ENCODE measurements at places on chromosomes 11 and 22.

DNA sequence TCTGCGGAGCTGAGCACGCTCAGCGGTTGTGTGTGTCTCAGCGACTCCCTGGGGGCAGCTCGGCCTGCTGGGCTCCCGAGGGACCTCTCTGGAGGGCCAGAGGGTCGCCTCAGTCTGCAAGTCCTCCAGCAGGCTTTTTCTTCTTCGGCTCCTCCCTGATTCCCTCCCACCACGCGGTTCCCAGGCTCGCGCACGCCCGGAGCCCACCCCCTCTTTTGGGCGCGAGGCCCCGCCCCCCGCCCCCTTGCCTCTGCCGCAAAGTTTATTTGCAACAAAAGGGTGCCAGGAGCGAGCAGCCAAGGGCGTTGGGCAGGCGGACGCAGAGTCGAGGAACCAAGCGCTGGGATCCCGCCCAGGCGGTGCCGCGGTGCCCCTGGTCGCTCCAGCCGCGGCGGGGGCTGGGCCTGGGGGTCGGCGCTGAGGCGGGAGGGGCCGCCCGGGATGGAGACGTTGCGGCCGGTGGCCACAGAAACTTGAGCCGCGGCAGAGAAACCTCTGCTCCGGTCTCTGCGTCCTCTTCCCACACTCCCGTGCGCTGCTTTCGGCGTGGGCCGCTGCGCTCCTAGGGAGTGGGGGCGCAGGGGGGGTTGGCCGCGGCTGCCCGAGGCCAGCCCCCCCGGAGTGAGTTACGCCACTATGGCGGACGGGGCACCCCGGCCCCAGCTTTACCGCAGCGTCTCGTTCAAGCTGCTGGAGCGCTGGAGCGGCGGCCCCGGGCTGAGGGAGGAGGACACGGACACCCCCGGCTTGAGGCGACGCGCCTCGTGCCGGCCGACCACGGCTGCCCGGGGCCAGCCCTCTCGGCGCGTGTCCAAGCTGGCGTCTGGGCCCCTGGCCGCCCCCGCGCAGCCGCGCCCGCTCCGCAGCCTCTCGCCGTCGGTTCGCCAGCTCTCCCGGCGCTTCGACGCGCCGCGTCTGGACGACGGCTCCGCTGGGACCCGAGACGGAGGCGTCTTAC is at the start of gene ARHGEF17:
Gene ARHGEF17 (plus strand): TSS at position 274 of the 958 bp plus-strand sequence. CDS start 363 bp downstream, at position 637.
- no peak for DNase-seq

DNA sequence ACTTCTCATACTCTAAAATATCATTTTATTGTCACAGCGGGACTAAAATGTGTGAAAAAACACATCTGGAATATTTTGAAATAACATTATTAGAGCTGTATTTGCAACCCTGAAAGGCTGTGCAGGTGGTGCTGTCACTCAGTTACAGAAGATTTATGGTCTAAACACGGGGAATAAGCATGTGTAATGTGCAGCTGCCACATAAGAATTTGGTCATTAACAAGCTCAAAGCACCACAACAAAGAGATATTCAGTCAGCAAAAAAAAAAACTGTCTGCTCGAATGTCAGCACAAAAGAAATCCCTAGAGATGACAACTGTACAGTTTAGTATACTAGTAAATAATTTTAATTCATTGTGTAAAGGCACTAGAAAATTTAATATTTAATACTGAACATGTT is 31.3 kb downstream of the TMEM123 start:
- no peak for DNase-seq

GRCh38 chr11:68757711-68758110 is 6.4 kb upstream of the TESMIN start:
- DNase-seq = no peak

GRCh38 chr11:25242928-25243327 is 746.1 kb downstream of the LUZP2 start:
- no peak for DNase-seq

- DNase-seq = peak; percentile 96
These were observed 9.6 kb upstream of the SYT8 start for GRCh38 chr11:1825039-1825740.

GRCh38 chr11:67584205-67584880 is 731 bp downstream of the GSTP1 start:
- DNase-seq = peak; percentile 51

DNA sequence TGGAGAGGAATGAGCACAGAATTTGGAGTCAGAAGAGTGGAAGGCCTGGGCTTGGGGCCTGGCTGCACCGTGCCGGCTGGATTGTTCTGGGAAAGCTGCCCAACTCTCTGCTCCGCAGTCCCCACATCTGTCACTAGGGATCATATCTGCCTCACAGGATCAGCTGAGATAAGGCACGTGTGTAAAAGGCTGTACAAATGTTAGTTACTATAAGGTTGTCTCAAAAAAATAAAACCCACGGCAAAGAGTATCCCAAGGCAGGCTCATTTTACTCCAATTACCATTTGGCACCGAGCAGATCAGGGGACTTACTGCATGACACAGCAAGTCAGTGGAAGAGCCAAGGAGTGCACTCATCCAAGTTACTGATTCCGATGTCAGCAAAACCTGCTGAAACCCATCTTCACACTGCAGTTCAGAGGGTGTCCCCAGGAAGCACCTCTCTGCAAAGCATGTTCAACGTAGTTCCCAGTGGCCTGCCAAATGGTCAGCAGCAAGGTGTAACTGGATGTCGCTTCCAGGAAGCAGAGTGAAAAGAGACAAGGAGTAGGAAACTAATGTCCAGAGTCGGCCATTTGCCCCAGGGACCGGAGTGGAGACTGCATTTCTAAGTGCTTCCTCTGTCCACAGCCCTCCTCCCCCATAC is 18.1 kb upstream of the MRTFA start:
- DNase-seq = peak; percentile 56

GRCh38 chr11:66363187-66363601 is 8.4 kb downstream of the SLC29A2 start:
- no peak for DNase-seq

DNA sequence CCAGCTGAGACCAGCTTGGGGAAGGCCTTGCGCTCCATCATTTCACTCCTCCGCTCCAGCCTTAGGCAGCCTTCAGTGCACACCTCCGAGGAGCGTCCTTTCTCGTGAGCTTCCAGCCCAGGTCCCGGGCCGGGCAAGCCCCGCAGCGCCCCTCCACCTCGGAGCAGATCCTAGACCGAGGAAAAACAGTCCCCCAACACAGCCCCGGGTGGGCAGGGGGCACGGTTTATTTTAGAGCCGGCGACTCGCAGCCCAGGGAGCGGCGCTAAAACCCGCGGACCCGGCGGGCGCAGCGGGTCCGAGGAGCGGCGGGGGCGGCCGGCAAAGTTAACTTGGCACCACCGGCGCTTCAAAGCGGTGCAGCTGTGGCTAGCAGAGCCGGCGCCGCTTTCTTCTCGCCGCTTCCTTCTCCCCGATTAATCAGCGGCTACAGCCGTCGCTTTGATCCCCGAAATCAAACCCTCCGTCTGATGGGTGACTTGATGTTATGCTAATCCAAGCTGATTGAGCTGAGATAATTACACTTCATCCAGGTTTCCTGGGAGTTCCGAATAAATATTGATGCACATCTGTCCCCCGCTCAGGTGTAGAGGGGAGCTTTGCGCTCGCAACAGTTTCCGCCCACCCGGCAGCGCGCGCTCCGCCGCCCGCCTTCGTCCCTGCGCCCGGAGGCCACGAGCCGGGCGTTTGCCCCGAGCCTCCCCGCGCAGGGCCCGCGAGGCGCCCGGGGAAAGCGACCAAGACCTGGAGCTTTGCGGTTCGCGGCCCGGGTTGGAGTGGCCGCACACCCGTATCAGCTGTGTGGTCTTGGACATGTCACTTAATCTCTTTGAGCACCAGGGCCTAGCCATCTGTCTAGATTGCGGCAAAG is 192.7 kb downstream of the BUD13 start:
- DNase-seq = peak; percentile 75

GRCh38 chr11:19683862-19684491 is 28.7 kb upstream of the NAV2 start:
- no peak for DNase-seq

GRCh38 chr11:105298174-105298573 is 158.6 kb upstream of the CARD18 start:
- DNase-seq = peak; percentile 8

GRCh38 chr11:1371026-1371325 is 18.8 kb upstream of the BRSK2 start:
- no peak for DNase-seq

DNA sequence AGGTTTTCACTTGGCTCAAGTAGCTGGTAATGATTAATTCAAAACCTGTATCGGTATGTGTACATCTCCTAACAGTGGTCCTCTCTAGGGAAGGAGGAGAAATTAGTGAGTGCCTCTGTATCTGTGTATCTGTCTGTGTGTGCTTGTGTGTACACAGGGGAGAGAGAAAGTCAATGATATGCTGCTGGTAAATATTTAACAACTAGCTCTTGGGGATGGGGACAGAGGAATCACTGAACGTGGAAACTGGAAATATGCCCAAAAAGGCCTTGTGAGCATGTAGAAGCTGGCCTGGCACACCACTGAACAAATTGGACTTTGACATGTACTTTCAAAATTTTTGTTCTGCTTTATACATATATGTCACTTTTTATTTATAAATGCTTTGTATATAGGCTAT is 214.0 kb upstream of the SYN3 start:
- DNase-seq = no peak

- no peak for DNase-seq
These were observed 5.3 kb upstream of the CD44 start for GRCh38 chr11:35133656-35134055.

GRCh38 chr11:62603072-62603408 is 1.4 kb upstream of the MTA2 start:
- DNase-seq = no peak

DNA sequence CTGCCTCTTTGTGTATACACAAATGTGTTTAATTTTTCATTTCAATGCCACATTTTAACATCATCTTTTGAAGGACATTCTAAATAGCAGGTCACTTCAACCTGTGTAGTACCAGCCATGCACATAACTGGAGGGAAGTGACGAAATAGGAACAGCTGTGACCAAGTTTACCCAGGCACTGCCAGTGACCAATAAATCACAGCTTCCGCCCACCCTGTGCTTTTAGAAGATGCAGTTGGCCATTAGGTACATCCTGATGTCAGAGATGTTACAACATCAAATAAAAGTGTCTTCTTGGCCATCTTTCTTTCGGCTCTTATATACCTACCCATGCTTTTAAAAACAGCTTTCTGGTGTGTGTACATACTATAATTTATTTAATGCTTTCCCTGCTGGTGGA is 7.8 kb downstream of the LDLRAD3 start:
- DNase-seq = no peak

- DNase-seq = no peak
These were observed 13.1 kb downstream of the TREH start for GRCh38 chr11:118666371-118666770.

DNA sequence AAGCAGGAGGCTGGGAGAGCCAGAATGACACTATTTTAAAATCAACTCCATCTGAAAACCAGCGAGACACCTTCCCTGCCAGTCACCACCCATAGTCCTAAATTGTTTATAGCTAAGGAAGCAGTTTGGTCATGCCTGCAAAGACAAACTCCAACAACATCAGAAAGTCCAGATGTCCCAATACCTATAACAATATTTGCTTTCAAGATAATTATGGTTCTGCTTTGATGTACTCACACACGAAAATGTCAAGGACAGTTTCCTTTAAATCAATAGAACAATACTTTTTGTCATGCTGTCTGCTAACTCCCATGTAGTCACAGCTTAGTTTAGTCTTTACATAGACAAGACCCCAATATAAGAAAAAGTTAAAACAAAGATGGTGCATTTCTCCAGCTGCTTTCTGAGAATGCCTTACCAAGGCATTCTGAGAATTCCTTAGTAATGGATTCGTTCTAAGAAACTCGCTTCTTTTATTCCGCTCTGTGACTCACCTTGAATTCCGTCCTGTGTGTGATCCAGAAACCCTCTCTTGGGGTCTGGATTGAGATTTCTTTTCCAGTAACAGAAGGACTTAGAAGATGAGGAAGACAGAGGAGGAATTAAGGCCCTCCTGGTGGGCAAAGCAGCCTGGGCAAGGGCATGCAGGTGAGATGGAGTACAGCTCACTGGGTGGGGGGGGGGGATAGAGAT is 9.6 kb upstream of the SCGB2A2 start:
- no peak for DNase-seq

DNA sequence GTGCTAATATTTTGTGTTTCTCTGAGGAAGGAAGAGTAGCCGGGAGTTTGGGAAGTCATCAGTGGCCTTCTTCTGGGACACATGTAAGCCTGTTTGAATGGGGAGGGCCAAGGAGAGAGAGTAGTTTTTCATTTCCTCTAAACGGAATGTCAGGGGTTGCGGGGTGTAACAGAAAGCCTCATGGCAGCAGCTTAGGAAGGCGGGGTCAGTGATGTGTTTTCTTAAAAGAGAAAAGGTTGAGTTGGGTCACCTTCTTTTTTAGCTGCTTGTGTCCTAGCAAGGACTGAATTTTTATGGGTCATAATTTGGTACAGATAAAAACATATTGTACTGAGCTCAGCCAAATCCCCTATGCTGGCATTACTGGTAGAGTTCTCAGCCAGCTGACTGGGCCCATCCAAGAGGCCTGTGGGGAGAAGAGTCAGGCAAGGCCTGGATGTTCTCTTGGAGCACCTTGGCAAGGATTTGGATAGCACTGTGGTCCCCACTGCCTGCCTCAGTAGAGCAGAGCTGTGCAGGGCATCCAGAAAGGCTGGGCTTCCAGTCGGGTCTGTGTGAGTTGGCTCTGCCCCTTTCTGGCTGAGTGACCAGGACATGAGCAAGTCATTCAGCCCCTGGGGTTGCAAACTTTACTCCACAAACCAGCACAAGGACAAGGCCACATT is 29.4 kb upstream of the NAV2 start:
- no peak for DNase-seq

GRCh38 chr11:16511116-16512114 is 155.1 kb upstream of the SOX6 start:
- DNase-seq = no peak

DNA sequence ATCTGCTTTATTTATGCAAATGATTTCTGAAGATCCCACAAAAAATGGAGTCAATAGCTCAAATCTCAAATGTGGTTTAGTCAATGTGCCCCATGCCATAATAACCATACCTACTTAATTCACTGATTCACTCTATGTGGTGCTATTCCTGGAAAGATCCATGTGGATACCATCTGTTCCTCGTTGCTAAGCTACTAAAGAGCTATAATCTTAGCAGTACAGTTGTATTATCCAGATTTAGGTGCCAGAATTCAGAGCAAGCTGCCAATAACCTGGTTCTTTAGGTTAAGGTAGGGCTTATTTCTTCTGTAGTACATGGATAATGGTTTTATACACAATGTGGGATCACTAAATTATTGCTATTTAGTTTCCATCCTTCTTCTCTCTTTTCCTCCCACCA is 974.7 kb upstream of the CCDC90B start:
- DNase-seq = no peak

All from ELF-1 (cell line).